NCI-H2171 treated with DMSO at 0.1 percent for 48 hours (cell line): ENCODE measurements at places on chromosomes 4 and X.

DNA sequence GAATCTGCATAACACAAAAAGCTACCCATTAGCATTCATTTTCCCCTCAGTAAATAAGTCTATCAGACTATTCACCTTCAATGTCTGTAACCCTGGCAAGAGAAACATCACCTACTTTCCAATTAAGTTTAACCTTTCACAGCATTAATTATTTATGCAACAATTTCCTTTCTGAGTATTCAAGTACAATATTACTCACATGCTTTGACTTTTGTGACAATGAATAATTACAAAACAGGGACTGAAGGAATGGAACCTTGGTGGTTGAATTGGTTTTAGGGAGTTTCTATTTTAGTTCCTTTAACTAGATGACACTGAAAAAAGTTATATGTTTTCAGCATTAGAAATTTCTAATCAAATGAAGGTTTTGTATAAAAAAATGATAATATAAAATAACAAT, 932.3 kb upstream of the EPHA5 start:
- no peak for DNase-seq

DNA sequence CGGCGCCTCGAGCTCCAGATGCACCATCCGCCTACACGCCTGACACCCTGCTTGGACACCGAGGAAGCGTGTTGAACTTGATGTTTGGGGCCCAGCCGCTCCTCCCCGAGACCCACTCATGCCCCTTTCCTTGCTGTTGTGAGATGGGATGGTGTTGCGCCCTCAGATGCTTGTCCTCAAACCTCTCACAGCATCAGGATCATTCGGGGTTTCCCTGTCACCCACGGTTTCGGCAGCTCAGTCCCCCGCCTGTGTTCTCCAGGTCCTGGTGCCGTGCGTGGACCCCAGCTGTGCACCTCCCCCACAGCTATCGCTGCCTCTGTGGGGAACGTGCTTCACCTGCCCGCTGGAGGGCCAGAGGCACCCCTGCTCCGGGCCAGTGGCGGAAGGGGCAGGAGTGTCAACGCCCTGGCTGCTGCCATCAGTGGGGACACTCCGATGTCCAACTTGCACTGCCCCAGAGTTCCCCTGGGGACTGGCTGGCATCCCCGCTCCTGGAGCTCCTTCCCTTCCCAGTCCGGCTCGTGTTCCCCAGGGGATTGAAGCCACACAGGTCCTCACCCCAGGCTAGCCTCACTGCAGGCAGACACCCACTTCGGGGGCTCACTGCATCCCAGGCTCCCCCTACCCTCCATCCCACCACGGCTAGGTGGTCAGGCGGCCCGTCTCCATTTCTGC, 82.3 kb upstream of the ADRA2C start:
- no peak for DNase-seq

DNA sequence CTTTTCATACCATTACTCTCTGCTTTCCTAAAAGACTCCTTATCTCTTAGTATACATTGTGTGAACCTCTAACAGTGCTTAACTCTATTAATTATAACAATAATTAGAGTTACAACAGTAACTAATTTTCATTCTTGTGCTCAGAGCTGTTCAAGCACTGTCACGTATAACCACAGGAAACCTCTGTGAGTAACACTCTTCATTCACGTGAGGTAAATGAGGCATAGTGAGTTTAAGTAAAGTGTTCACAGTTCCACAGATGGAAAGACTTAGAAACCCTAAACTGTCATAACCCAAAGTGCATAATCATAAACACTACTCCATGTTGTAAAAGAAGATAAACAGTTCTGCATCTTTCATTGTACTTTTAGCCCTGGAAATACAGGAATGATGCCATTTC, 222.4 kb downstream of the CCSER1 start:
- no peak for DNase-seq

DNA sequence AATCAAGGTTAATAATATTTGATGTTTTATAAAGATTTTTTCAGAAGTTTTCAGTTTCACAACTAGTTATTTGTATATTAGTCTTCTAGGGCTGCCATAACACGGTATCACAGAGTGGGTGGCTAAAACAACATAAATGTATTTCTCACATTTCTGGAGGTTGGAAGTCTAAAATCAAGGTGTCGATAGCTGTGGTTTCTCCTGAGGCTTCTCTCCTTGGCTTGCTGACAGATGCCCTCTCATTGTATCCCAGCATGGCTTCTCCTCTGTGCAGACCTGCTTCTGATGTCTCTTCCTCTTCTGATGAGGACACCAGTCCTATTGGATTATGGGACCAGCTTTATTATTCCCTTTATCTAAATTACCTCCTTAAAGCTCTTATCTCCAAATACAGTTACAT, 1456.6 kb downstream of the STIM2 start:
- DNase-seq, result no peak

GRCh38 chr4:154049457-154050181, 260.7 kb upstream of the SFRP2 start:
- DNase-seq, result no peak

GRCh38 chr4:47972181-47972580, 44.3 kb downstream of the CNGA1 start:
- no peak for DNase-seq

DNA sequence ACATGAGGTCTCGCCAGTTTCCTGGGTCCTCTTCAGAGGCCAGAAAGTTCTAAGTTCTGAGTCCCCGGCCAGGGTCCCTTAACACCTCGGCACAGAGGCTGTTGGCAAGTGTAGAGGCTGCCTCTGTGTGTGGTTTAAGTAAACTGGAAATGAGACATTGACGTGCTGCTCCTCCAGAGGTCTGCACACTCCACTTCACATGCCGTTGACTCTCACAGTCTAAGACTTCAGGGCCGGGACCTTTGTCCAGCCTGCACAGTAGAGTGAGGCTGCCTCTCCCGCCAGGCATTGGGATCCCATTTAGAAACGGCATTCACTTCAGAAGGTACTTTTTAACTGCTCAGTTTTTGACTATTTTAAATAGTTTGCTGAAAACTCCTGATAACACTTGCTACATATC, 10.6 kb upstream of the TADA2B start:
- no peak for DNase-seq

DNA sequence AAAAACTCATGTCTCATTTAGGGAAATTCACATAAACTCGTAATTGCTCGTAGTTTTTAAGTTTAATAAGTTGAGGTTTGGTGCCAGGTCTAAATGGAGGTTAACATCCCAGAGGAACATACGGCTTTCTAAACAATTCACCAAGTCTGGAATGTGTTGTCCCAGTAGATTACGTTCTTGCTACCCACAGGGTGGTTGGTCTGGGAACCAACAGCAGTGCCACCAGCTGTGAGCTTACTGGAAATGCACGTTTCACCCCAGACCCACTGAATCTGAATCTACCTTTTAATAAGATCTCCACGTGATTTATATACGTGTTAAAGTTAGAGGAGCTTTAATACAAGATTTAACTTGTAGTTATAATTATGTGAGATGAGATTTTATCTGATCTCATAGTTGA, 134.3 kb downstream of the BMPR1B start:
- no peak for DNase-seq

DNA sequence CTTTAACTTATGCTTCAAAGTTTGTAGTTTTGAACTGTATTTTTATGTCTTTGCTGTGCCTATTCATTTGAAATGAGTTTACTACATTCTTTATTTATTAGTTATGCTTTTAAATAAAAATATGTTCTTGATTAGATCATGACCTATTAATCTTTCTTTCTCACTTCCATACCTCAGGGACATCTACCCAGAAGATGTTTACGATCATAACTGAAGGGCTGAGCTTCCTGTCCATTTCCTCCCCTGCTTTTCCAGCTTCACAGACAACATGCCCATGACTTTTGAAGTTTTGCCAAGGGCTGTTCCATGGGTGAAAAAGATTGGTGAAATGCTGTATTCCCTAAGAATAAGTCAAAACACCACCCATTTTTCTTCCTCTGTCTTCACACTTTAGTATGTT, 99.7 kb upstream of the DDIT4L start:
- no peak for DNase-seq

GRCh38 chrX:12892716-12893115, 13.7 kb upstream of the TLR8 start:
- no peak for DNase-seq

- no peak for DNase-seq
Measured at GRCh38 chrX:123983240-123983639, 21.7 kb downstream of the STAG2 start.

DNA sequence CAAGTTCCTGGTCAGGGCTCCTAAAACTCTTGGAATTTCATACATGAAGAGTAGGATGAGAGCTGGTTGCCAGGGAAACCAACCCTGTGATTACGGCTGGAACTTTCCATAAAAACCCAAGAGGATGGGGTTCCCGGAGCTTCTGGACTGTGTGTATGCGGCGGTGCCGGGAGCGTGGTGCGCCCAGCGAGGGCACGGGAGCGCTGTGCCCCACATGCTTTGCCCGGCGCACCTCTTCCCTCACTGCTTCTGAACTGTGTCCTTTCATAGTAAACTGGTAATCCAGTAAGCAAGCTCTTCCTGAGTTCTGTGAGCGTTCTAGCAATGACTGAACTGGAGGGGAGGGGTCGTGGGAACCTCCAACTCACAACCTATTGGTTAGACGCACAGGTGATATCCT, 152.6 kb downstream of the AFAP1 start:
- DNase-seq, result no peak

GRCh38 chrX:129043138-129043537, 480.2 kb downstream of the SMARCA1 start:
- DNase-seq, result no peak

- no peak for DNase-seq
Measured at GRCh38 chr4:17286752-17287460, 225.0 kb downstream of the QDPR start.

- DNase-seq, result no peak
Measured at GRCh38 chr4:155768370-155768769, 9.5 kb downstream of the GUCY1B1 start.

- no peak for DNase-seq
Measured at GRCh38 chrX:116873671-116874070, 410.9 kb upstream of the CT83 start.

DNA sequence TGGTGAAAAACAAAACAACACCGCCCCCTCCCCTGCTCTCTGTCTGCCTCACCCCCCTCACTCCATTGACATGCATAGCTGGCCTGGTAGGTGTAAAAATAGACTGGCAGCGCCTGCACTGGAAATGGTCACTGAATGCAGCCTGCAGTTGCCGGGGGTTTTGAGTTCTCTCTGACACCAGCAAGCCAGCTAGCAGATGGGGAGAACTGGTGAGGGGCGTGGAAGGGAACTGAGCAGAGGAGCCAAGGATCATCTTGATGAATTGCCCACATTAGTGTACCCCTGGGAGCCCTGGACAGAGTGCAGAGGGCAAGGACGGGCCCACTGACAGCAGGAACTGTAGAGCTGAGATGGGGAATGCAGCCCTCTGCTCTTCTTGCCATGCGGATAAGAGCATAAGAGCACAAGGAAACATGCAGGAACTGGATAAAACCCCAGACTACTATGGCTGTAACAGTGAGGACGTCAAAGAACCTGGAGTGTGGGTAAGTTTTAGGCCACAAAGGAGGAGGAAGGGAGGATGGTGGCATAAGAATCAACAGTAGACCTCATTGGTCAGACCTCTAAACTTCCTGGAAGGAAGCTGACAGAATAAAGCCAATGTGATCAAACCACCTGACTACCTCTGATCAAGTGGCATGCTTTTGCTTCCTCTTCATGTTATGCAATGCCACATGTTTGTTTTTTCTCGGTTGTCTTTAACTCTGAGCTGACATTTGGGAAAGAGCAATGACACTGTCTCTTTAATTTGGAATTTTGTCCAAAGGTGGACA, 96.3 kb downstream of the ANK2 start:
- no peak for DNase-seq

- DNase-seq, result no peak
Measured at GRCh38 chr4:6566391-6567190, 8.4 kb upstream of the MAN2B2 start.

- no peak for DNase-seq
Measured at GRCh38 chr4:139014371-139015268, 961 bp upstream of the NOCT start.

- no peak for DNase-seq
Measured at GRCh38 chr4:183318656-183319055, 1.4 kb downstream of the CLDN22 start.

GRCh38 chr4:184907216-184907615, 81.4 kb upstream of the ACSL1 start:
- DNase-seq, result no peak

DNA sequence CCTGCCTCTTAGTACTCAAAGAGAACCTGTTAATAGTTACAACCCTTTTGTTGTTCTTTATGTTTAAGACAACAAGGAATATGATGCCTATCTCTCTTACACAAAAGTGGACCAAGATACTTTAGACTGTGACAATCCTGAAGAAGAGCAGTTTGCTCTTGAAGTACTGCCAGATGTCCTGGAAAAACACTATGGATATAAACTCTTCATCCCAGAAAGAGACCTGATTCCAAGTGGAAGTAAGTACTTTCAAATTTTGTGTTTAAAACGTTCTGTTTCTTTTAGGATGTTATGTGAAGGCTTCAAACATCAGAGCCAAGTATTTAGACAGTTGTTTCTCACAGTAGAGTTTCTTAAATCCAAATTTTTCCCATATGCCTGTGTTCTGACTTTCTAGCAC, 67.2 kb upstream of the NRK start:
- DNase-seq, result no peak

GRCh38 chr4:37424753-37425152, 180.2 kb downstream of the NWD2 start:
- DNase-seq, result no peak

DNA sequence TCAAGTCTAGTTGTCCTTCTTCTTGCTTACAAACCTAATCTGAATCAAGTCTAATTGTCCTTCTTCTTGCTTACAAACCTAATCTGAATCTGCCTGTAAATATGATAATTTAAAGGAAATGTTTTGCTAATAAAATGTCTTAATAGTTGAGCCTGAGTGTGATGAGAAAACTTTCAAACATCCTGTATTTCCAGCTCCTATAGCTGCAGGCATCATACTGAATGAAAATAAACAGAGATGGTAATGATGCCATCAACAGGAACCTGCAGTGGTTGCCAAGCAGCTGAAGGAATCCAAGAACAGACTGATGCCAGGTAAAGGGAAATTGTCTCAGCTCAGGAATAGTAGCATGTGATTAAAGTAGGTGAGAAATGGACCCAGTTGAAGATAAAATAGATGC, 156.1 kb upstream of the IRS4 start:
- no peak for DNase-seq

DNA sequence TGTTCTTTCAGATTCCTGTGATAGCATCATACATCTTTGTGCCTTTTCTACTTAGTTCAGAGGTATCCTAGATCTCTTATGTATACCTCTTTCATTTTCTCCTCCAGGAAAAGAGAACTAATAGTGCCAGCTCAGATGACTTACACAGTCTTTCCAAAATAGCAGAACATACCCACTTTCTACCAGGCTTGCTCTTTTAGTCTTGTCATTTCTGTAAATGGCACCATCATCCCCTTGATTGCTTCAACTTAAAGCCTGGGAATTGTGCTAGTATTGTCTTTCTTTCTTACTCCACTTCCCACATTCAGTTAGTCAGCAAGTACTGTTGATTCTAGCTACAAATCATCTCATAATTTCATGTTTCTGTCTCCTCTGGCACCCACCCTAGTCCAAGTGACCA, 5.1 kb downstream of the APEX2 start:
- no peak for DNase-seq

GRCh38 chrX:2608638-2609430, 82.3 kb upstream of the CD99 start:
- no peak for DNase-seq

GRCh38 chr4:31657859-31658570, 937.8 kb downstream of the PCDH7 start:
- DNase-seq, result no peak
